ENCODE measurements at places on chromosomes 6 and 20. TPM values are rescaled to one million over a fixed set of nuclear protein-coding genes. Genes with fewer than 3 reads are reported as not detected.

The RBPJL gene
- total RNA-seq: not detected

GRCh38 chr20:40565001-40565681 is 123.9 kb downstream of the MAFB start:
- no peaks in the 10 kb centered on the region for H3K27me3 ChIP-seq
- no peak overlapping the region for H3K4me3 ChIP-seq
- H3K36me3 ChIP-seq: no peaks in the 10 kb centered on the region
- DNase-seq: peak; percentile 31
- peaks cover 11% of the 10 kb centered on the region for H3K4me1 ChIP-seq

GRCh38 chr6:131547488-131547887 is 25.5 kb upstream of the ARG1 start:
- no peak overlapping the region for H3K4me3 ChIP-seq
- H3K27me3 ChIP-seq: no peaks in the 10 kb centered on the region
- no peak for DNase-seq
- peak overlapping the region; percentile 19 for H3K27ac ChIP-seq

The STX11 gene
- total RNA-seq: 7.6 TPM

DNA sequence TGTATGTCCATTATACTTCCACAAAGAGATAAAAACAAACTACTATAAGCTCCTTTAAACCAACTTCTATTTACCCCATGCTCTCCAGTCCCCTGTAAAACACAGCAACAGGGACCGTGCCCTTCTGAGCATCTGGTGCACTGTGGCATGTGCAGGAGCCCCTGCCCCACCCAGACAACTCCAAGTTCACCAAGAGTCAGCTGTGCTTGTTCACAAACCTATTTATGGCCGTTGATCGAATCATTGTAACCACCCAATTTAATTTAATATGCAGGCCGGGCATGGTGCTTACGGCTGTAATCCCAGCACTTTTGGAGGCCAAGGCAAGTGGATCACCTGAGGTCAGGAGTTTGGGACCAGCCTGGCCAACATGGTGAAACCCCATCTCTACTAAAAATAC is 13.7 kb upstream of the BLCAP start:
- no peak for DNase-seq
- no peaks in the 10 kb centered on the region for H3K4me1 ChIP-seq
- no peak overlapping the region for H3K27ac ChIP-seq
- H3K27me3 ChIP-seq: no peaks in the 10 kb centered on the region

GRCh38 chr6:43936476-43936875 is 166.5 kb downstream of the VEGFA start:
- no peaks in the 10 kb centered on the region for H3K36me3 ChIP-seq
- H3K4me1 ChIP-seq: no peaks in the 10 kb centered on the region
- no peaks in the 10 kb centered on the region for H3K27me3 ChIP-seq
- no peak for DNase-seq
- no peak overlapping the region for H3K4me3 ChIP-seq

- peak overlapping the region; percentile 69 for H3K27ac ChIP-seq
- no peaks in the 10 kb centered on the region for H3K36me3 ChIP-seq
- H3K27me3 ChIP-seq: no peaks in the 10 kb centered on the region
- DNase-seq: peak; percentile 39
- H3K4me3 ChIP-seq: no peak overlapping the region
Measured at GRCh38 chr6:132491303-132491702, 21.6 kb downstream of the STX7 start.

DNA sequence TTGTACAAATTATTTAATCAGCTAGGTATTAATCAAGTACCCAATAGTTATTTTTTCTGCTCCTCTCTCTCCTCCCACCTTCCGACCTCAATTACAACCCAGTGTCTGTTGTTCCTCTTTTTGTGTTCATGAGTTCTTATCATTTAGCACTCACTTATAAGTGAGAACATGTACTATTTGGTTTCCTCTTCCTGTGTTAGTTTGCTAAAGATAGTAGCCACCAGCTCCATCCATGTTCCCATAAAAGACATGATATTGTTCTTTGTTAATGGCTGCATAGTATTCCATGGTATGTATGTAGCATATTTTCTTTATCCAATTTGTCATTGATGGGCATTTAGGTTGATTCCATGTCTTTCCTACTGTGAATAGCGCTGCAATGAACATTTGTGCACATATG is 652.8 kb upstream of the CITED2 start:
- no peak for DNase-seq
- no peak overlapping the region for H3K4me3 ChIP-seq
- H3K27me3 ChIP-seq: no peaks in the 10 kb centered on the region
- H3K4me1 ChIP-seq: no peaks in the 10 kb centered on the region
- no peaks in the 10 kb centered on the region for H3K36me3 ChIP-seq
- no peak overlapping the region for H3K27ac ChIP-seq

DNA sequence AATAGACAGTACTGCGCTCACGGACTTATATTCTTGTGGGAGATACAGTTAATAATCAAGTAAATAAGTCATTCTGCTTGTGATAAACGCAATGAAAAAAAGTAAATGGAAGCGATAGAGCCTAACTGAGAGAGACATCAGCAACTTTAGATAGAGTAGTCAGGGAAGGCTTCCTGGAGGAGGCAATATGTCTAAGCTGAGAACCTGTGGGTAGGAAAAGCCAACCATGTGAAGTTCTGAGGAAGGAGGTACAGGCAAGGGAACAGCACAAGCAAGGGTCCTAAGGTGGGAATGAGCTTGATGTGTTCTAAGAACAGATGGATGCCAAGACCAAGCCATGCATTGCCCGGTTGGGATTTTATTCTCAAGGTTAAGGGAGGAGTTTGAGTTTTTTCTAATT is 7.2 kb upstream of the KCNB1 start:
- H3K4me1 ChIP-seq: no peaks in the 10 kb centered on the region
- DNase-seq: no peak
- H3K4me3 ChIP-seq: no peak overlapping the region
- no peak overlapping the region for H3K27ac ChIP-seq
- no peaks in the 10 kb centered on the region for H3K36me3 ChIP-seq
- H3K27me3 ChIP-seq: peaks cover 6% of the 10 kb centered on the region

DNA sequence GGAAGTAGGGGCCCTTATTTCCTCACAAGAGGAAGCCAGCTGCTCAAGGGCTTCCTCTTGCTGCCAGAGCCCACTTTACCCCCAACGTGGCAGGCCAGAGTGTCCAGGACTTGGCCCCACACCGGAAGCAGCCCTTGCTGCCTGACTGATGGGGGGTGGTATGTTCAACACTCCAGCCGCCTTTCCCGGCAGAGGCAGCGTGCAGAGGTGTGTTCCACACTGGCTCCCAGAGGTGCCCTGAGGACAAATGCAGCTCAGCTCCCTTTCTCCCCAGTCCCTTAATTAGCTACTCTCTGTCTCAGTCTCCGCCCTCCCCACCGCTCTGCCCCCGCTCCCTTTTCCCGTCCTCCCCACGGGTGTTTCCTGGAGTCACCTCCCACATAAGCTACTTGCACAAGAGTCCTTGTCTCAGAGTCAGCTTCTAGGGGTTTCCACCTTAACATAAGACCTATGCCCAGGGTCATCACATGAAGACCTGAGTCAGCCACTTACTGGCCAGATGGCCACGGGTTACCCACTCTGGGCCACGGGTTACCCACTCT is 61.7 kb upstream of the SHLD1 start:
- no peaks in the 10 kb centered on the region for H3K4me1 ChIP-seq
- no peaks in the 10 kb centered on the region for H3K36me3 ChIP-seq
- no peaks in the 10 kb centered on the region for H3K27me3 ChIP-seq
- peak overlapping the region; percentile 16 for H3K27ac ChIP-seq
- DNase-seq: no peak

- no peak for DNase-seq
- no peaks in the 10 kb centered on the region for H3K36me3 ChIP-seq
- H3K4me3 ChIP-seq: no peak overlapping the region
- H3K27ac ChIP-seq: peak overlapping the region; percentile 91
- peaks cover 5% of the 10 kb centered on the region for H3K4me1 ChIP-seq
Measured at GRCh38 chr6:11231108-11231463, 1.4 kb downstream of the NEDD9 start.

The TSPYL4 gene
- 36.5 TPM for total RNA-seq

DNA sequence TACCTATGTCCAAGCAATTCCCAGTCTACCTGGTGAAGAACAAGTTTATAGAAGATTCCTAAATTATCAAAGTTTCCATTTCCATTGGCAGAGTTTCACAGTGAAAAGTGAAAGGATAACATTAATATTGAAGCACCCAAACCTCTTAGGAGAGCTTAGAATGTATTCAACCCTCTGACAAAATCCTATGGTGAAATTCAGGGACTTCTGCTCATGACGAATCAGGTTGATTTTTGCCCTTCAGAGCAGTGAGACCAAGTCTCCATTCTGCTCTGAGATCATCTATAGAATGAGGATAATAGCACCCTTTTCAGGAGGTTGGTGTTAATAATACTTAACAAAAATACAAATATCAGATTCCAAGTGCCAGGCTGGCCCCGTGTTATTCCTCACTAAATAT is 15.5 kb downstream of the SERPINB1 start:
- no peak overlapping the region for H3K4me3 ChIP-seq
- no peak for DNase-seq
- H3K4me1 ChIP-seq: no peaks in the 10 kb centered on the region

GRCh38 chr20:41317546-41318270 is at the start of gene ZHX3:
ZHX3 (minus strand) TSS chr20:41317731; CDS start chr20:41204916, 112,815 bp downstream.
- peaks cover 37% of the 10 kb centered on the region for H3K4me1 ChIP-seq
- peak within 1 kb of the TSS; percentile 75 for H3K27ac ChIP-seq
- no peaks in the 10 kb centered on the region for H3K27me3 ChIP-seq
- DNase-seq: peak; percentile 96
- no peaks in the 10 kb centered on the region for H3K36me3 ChIP-seq
- peak within 1 kb of the TSS; percentile 86 for H3K4me3 ChIP-seq

GRCh38 chr20:40431611-40432010 is 257.4 kb downstream of the MAFB start:
- no peak overlapping the region for H3K27ac ChIP-seq
- DNase-seq: no peak
- no peak overlapping the region for H3K4me3 ChIP-seq
- no peaks in the 10 kb centered on the region for H3K36me3 ChIP-seq

DNA sequence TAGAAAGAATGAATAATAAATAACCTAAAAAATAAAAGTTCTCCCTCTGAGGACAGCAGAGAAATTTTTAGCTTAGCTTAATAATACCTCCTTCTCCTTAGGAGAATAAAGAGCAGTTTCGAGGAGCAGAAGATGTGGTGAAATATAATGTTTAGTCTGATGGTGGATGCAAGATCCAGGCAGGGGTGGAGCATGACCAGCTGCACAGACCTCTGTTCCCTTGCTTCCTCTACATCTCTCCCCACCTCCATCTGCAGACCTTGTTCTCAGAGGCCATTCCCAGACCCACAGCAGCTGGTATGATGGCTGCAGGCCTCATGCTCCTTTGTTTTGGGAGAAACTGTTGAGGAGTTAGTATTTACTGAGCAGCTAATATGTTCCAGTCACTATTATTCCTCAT is 1.5 kb downstream of the BTN3A2 start:
- peaks cover 5% of the 10 kb centered on the region for H3K4me1 ChIP-seq
- DNase-seq: no peak
- no peak overlapping the region for H3K4me3 ChIP-seq

The IL17F gene
- not detected for total RNA-seq

- no peaks in the 10 kb centered on the region for H3K27me3 ChIP-seq
- H3K4me3 ChIP-seq: no peak overlapping the region
- H3K4me1 ChIP-seq: no peaks in the 10 kb centered on the region
- DNase-seq: no peak
Measured at GRCh38 chr6:168851460-168852375, 401.9 kb downstream of the THBS2 start.

The CYP39A1 gene
- 4.6 TPM for total RNA-seq

- H3K4me3 ChIP-seq: no peak overlapping the region
- no peaks in the 10 kb centered on the region for H3K36me3 ChIP-seq
- no peak for DNase-seq
- no peak overlapping the region for H3K27ac ChIP-seq
Measured at GRCh38 chr6:107786709-107787588, 37.2 kb downstream of the SCML4 start.

DNA sequence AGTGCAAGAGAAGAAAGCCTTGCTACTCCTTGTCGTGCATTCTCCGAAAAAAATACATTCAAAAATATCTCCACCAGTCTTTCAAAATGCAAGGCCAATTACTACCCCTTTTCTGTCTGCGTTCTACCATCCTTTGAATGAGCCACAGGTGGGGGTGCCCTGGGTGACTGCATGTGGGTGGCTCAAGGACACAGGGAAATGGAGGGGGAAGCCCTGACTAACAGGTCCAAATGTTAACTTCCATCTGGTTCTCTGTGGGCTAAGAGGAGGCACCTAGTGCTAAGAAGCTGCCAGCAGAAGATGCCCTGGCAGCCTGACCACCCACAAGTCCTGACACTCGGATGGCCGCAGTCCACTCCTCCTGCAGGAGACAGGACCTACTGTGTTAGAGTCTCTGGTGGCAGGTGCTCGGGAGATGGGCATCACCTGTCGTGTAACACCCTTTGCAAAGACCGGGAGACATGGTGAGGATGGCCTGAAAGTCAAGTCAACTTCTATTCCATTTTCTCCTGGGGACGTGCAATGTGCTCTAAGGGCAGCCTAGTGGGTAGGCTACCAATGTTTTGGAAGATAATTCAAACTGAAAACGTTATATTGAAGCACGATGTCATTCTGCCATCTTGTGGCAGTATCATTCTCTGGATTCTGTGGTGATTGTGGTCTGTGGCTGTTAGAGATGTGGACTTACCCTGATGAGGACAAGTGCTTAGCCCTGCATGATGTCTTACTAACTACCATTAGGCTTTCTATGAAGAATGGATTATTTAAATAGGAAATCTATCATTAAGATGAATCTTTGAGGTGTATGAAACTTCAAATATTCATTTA is 27.4 kb upstream of the IGF2R start:
- DNase-seq: no peak
- H3K4me1 ChIP-seq: peaks cover 4% of the 10 kb centered on the region
- no peaks in the 10 kb centered on the region for H3K27me3 ChIP-seq
- H3K4me3 ChIP-seq: no peak overlapping the region
- H3K36me3 ChIP-seq: no peaks in the 10 kb centered on the region
- H3K27ac ChIP-seq: no peak overlapping the region

DNA sequence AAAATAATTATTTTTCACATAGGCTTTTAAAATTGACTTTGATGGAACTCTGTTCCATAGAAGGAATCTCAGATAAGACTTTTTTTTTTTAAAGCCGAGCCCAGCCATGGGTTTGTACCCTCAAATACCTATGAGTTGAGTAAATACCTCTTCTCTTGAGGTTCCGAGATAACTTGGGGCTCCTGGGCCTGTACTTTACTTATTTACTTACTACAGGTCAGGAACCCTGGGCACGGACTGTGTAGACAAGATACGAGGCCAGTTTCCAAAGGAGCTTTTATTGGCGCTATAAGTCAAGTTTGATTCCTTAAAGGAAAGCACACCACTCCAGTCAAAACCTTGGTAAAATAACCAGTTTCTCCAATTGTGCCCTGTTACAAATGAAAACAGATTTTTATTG is 7.5 kb downstream of the AFG1L start:
- no peak overlapping the region for H3K4me3 ChIP-seq
- H3K4me1 ChIP-seq: no peaks in the 10 kb centered on the region
- DNase-seq: no peak
- no peaks in the 10 kb centered on the region for H3K36me3 ChIP-seq
- no peak overlapping the region for H3K27ac ChIP-seq

DNA sequence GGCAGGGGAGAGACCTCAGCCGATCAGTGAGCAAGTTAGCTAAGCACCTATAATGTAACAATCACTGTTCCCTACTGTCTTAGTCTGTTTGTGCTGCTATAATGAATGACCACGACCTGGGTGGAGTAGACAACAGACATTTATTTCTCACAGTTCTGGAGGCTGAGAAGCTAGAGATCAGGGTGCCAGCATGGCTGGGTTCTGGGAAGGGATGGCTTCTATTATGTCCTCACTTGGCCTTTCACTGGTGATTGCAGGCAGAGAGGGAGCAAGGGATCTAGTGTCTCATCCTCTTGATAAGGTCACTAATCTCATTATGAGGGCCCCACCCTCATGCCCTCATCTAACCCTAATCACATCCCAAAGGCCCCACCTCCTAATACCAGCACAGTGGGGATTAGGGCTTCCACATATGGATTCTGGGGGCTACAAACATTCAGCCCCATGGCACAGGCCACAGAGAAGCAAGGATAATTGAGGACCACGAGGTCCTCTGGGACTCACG is 162.5 kb downstream of the CD83 start:
- H3K4me1 ChIP-seq: peaks cover 12% of the 10 kb centered on the region
- no peak overlapping the region for H3K4me3 ChIP-seq
- DNase-seq: no peak

All from adrenal gland (tissue), 19 donors.